ENCODE measurements at places on chromosomes 12 and 14.

DNA sequence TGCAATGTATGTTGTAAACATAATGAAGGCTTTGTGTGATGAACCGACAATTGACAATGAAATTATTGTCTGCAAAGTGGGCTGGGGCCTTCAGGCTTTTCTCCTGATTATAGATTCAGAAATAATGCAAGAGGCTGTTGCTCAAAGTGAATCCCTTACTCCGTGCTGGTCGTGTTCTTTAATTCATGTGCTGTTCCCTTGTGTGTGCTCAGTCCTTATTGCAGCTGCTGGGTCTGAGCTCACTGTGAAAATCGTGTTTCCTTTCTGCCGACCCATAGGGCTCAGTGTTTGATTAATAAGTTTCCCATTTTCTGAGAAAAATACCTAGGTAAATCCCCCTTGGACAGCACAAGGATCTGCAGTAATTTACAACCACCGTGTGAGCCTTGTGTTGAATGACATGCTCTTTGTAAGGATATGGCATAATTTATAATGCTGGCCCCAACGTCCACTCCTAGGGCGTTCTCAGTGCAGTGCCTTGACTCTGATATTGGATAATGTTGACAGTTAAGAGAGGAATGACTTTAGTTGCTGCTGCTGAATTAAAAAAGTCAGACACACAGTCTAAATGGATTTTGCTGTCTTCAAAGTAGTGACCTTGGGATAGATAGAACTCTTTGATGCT, 81.6 kb downstream of the RGS6 start:
- no peak for DNase-seq

GRCh38 chr12:65755596-65755978, 68.7 kb upstream of the HMGA2 start:
- no peak for DNase-seq

- no peak for DNase-seq
Observed at GRCh38 chr14:104001003-104001402, 58.7 kb upstream of the RD3L start.

DNA sequence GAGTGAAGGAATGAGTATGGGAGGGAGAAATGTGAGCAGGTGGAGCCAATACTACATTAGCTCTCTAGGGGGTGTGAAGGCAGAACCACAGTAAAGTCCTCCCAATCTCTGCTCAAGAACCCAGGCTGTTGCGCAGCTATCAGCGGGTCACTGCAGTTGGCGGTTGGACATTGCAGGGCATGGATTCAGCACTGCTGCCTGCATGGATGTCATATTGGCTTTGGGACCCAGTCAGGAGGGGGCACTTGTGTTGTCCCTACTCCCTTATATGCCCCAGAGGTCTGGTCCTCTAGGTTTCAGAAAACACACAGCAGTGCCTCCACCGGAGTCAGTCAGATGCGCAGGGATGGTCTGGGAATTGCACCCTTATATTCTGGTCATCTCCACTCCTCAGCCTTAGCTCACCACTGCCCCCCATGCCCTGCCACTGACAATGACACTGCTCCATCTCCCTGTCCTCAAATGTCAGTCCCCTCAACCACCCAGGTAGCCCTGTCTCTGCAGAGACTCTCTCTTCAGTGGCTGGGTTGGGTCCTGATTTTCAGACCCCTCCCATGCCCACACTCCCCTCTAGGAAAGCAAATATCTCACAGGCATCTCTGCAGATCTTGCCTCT, 9.6 kb downstream of the ZDHHC22 start:
- DNase-seq, result no peak

- peak; percentile 15 for DNase-seq
Observed at GRCh38 chr12:92408072-92408900, 262.6 kb upstream of the BTG1 start.

GRCh38 chr12:101204602-101205304, 5.3 kb downstream of the SLC5A8 start:
- no peak for DNase-seq

DNA sequence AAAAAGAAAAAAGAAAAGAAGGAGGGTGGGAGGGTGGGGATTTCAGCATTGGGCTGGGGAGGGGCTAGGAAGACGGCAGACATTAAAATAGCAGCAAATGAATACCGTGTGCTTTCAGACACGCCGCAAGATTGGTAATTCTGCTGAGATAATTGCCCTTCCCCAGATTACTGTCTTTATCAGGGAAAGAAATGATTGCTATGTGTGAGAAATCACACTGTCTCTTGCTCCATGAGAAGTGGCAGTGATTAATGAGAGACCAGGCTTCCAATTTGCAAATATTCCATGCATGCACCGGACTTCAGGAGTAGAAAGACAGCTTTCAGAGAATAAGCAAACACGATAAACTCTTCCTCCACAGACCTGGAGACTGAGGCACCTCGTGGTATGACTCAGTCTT, 7.6 kb upstream of the KCNA5 start:
- DNase-seq, result no peak

DNA sequence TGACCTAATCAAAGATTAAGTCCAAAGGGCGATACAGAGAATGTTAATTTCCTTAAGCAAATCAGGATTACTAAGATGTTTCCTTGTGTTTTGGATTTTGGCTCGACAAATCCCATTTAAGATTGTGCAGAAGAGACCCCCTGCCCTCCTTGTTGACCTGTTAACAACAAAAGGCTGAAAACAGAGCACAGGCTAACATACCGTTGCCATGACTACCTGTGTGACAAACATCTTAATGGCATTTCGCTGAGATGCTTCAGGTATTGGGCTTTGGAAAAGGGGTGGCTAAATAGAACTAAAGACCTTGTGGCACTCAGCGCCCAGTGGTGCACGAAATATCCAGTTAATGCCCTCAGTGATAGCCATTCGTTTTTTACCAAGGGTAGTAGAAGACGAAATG, 1532.3 kb upstream of the TMEM132C start:
- no peak for DNase-seq

DNA sequence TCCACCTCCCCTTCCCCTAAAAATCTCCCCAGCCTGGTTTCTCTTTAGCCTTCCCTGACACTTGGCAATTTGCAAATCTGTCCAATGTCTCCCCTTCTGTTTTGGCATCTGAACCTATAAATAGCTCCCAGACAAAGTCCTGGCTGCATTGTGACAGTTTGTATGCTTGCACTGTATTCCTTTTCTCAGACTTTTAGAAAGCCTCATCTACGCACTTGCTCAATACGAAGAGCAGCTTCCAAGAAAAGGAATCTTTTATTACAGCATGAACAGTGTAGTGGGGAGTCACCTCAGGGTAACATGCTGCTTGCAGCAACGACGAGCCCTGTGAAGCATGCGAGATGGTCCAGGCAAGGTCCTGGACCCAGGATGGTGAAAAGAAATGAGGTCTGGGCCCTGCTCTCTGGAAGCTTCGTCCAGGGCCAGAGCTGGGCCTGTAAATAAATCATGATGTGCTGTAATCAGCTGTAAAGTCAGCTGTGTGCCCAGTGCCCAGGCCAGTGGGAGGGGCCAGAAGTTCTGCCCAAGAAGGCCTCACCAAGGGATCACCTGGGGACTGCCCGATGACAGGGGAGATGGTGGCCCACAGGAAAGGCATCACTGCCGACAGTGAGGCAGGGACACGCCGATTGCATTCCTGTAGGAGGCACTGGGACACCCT, 88.3 kb downstream of the RIN3 start:
- no peak for DNase-seq

DNA sequence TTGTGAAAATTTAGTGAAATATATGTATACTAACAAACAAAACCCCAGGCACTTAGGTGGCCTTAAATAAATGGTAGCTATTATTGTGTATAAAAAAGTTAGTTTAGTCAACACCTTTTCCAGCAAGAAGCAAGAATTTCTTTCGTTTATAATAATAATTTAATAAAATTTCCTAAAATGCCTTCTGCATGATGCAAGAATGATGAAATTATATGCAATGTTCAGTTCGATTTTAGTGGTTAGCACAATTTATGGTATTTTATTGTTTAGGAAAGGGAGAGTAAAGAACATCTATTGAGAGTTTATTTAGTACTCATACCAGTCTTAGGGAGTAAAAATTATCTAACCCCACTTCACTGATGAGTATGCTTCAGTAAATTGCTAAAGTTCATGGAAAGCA, 290.8 kb downstream of the APAF1 start:
- no peak for DNase-seq

- DNase-seq, result no peak
Observed at GRCh38 chr12:47590771-47591360, 115.0 kb downstream of the RPAP3 start.

DNA sequence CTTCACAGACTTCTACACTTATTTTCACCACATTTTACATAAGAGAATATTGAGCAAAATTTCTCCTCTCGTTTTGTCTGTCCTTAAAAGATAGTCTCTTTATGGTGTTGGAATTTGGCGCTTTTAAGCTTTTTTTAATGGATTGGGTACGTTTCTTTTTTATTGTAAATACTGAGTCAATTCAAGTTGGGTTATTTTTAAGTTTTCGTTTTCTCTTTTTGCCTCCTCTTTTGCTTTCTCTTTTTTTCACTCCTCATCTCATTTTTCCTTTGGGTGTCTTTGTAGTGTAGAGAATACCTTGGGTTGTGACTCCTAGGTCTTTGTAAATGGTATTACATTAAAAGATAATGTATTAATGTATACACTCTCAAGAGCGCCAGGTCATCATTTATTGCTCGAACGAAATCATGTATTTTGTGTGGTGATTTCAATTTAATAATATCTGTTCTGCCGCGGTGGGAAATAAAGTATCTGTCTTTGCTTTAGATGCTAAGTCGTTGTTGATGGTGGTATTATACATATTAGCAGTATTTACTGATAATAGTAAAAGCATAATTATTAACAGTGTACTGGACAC, 845 bp downstream of the TMX1 start:
- DNase-seq, result no peak

DNA sequence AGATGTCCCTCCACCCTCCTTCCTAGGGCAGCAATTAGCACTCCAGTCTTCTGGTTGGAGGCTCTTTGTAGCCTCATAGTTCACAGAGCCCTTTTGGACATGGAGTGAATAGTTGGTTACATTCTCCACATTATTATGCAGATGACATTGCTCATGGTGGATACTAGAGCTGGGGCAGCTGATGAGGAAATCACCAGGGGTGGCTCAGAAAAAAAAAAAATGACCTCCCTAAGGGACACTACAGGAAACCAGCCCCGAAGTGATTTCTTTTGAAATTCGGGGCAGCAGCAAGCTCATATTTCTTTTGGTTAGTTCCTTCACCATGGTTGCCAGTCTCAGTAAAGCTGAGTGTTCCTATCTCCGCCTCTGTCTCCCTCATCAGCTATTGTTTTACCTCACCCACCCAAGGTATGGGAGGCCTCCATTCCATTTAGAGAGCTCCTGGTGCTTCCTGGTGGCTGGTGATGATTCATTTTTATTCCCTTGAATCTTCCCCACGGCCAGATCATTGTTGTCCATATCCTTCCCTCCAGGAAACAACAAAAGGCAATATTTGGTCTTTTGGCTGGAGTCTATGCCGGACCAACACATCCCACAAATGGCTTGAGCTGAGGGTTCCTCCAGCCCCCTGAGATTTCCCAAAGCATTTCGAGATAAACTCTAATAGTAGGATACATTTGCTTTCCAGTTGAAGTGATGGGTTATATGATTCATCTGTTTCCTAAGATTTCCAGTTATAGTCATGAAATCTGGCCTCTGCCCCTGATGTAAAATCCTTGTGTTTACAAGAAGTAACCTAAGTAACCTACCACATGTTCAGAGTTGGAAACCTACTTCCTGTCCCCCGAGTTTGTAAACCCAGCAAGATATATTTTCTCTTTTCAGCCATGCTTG, 56.2 kb upstream of the NID2 start:
- DNase-seq, result peak; percentile 1

- no peak for DNase-seq
Observed at GRCh38 chr14:56840221-56840620, 29.9 kb upstream of the OTX2 start.

GRCh38 chr14:71336489-71337192, 429.4 kb downstream of the PCNX1 start:
- no peak for DNase-seq

DNA sequence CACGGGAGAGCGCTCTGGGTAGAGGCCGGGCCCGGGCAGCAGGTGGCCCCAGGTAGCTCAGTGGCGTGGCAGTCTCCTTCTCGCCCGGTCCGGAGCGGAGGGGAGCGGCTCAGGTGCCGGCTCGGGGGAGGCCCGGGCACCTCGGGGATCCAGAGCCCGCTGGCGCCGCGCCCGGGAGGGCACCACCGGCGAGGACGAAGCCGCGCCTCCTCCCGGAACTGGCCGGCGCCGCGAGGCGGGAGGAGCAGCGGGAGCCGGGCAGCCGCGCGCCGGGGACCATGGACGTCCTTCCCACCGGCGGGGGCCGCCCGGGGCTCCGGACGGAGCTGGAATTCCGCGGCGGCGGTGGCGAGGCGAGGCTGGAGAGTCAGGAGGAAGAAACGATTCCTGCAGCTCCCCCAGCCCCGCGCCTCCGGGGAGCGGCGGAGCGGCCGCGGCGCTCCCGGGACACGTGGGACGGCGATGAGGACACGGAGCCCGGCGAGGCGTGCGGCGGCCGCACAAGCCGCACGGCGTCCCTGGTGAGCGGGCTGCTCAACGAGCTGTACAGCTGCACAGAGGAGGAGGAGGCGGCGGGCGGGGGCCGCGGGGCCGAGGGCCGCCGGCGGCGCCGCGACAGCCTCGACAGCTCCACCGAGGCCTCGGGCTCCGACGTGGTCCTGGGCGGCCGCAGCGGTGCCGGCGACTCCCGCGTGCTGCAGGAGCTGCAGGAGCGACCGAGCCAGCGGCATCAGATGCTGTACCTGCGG, 21.5 kb upstream of the GNS start:
- DNase-seq, result peak; percentile 46

GRCh38 chr12:3224530-3224903, 147.3 kb downstream of the TSPAN9 start:
- no peak for DNase-seq

DNA sequence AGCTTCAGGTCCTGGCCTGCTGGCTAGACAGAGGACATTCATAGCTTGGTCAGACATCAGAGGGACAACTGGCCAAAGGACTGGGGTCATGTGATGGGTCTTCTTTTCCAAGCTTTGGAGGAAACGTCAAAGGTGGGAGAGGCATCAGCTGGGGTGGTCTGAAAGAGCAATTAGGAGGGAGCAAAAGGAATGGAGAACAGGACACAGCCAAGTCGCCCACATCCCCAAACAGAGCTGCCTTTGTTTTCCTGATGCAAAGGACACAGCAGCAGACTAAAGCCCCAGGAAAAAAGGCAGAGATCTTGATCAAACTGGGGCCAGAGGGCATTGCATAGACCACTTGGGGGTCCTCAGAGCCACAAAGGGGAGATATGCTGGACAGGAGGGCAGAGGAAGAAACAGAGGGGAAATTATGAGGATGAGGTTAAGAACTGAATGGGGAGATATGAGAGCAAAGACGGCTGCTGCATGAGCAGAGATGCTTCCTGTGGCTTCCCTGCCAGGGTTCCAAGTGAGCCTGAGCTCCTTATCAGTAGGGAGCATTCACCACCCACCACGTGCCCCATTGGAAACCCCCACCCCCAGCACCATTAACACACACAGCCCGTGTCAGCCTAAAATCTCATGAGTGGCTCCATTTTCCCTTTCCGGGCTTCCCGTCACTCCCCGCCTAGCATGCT, 62.4 kb downstream of the ANO2 start:
- DNase-seq, result no peak
